ENCODE measurements at places on chromosomes 7 and 10.

- DNase-seq, result no peak
Measured at GRCh38 chr7:106313456-106313901, 28.7 kb upstream of the NAMPT start.

DNA sequence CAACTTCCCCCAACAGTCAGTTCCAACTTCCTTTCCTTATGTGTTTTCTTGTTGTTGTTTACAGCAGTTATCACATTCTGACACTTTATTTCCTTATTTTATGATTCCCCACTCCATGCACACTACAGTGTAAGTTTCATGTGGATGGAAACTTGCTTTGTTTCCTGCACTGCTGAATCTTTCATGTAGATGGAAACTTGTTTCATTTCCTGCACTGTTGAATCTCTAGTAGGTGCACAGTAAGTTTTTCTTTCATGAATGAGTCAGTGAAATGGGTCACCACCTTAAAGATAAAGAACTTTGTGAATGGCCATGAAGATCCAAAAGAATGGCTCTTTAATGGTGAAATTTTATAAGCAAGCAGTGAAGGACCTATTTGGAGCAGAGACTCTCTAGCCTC is 61.4 kb downstream of the SHOC2 start:
- no peak for DNase-seq

GRCh38 chr10:5905854-5906507 is 15.9 kb downstream of the FBH1 start:
- DNase-seq, result no peak

DNA sequence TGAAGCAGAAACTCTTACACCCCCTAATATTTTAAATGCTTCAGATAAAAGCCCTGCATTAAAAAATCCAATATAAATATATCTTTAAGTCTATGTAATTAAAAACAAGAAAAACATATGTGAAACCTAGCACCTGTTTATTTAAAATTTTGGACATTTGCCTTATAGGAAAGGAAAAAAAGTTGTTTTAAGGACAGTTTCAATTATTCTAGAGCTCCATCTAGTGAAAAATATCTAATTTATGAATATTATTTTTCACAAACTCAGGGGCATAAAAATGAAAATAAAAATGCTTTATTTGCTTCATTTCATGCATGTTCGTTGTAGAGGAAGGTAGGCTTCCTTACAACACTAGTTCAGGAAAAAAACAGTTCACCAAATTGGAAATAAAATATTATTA is 26.1 kb downstream of the ENKUR start:
- DNase-seq, result no peak

GRCh38 chr7:25478925-25479324 is 250.6 kb upstream of the NPVF start:
- DNase-seq, result no peak

GRCh38 chr7:42055171-42055570 is 181.8 kb downstream of the GLI3 start:
- DNase-seq, result no peak

- no peak for DNase-seq
Measured at GRCh38 chr10:28479425-28479865, 53.5 kb upstream of the WAC start.

DNA sequence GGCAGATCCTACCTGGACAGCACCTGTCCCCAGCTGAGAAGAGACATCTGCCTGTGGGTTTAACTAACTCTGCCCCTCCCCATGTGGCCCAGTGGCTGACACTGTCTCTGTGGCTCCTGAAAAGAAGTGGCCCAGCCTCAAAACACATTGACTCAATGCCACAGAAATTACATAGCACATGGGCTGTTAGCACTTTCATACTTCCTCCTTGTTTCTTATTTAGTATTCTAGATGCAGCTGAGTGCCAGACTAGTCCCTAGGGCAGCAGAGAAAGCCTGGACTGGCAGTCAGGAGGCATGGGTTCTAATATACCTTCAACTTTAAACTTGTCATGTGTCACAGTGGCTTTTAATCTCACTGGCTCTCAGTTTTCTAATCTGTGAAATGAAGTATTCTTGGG is 171.0 kb downstream of the TRIL start:
- no peak for DNase-seq

DNA sequence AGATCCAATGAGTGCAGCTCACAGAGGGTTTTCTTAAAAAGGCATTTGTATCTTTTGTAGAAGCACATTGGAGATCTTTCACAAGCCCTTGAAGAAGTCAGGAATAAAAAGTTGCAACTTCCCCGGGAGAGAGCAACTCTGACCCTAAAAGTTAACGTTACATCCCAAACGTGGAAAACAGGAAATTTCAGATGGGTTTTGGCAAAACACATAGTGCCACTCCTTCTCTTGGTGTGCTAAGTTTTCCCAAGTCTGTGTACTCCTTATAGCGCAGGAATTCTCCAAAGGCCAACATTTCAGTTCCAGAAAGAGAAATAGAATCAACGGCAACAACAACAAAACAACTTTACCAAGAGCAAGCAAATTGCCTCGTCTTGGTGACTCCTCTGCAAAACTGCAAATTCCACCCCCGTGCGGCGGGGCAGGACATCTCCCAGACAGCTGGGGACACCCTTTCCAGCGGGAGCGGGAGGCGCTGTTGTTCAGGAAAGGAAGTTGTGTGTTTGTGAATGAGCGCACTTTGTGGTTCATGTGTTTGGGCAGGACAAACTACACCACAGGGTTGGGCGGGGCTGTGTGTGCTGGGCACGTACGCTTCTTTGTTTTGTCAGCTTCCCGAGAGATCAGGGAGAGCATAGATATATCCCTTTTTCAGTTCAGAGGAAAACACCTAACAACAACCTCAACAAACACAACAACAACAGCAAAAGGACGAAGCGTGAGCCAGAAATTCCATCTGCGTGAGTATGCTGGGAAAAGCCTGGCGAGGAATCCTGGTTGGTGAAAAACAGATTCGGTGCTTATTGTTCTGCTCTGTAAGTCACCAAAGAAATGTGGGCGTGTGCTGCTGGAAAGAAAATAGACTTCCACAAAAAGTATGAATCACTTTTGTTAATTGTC is 294.7 kb upstream of the PITRM1 start:
- DNase-seq, result no peak

DNA sequence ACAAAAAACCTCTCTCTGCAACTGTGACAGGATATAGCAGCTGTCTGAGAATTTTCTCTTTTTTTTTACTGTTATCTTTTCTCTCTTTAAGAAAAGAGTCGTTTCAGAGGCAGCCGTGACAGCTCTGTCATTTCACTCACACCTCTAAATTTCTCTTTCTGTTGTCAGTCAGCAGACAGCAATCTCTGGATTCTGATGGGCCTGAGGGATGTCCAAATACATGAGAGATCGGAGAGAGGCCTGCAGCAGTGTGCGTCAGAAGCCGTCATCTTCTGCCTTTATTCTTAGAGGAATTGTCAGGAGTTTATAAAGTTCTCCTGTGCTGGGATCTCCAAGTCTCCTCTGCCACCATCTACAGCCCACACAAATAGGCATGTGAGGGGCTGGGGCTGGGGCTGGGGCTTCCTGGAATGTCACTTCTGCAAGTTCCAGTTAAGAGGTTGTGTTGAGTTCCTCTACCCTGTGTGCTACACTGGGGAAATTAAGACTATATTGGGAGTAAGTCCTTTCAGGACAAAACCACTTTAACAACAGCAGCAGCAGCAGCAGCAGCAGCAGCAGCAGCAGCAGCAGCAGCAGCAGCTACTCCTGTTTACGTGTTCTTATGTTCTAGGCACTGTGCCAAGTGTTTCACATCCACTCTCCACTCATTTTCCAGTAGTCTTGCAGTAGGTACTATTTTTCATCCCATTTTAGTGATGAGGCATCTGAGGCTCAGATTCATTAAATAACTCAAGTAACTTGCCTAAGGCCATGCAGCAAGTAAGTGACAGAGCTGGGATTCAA is 541.3 kb downstream of the LRMDA start:
- DNase-seq, result no peak
